ENCODE measurements at places on chromosomes 7 and 10.

- no peak for DNase-seq
These were observed 87.1 kb downstream of the HECW1 start for GRCh38 chr7:43199371-43200160.

DNA sequence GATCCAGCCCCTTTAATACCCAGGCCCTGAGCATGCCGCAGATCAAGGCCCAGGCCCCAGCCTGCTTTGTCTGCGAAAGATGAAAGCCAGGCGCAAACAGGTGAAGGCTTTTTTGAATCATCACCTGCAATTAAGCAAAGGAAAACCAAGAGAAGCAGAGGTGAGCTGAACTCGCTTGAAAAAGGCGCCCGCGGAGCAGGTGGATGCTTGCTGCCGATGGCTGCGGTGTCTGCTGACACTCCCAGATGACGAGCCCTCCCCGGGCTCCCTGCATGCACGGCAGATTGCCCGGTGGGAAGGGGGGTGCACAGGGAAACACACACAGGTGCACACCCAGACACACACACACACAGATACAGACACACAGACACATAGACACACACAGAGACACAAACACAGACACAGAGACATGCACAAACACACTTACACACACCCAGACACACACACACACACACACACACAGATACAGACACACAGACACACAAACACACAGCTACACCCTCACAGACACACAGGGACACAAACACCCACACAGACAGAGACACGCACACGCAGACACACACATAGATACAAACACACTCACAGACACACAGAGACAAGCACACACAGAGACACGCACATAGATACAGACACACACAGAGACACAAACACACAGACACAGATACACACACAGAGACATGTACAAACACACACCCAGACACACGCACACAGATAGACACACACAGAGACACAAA is 142.6 kb upstream of the RNF32 start:
- DNase-seq: no peak

- no peak for DNase-seq
These were observed 18.8 kb downstream of the UNC5B start for GRCh38 chr10:71231206-71231605.

GRCh38 chr10:77717336-77717735 is 79.7 kb upstream of the KCNMA1 start:
- DNase-seq: no peak

- no peak for DNase-seq
These were observed 62.8 kb downstream of the SH3PXD2A start for GRCh38 chr10:103792547-103792946.

- no peak for DNase-seq
These were observed 769.7 kb downstream of the TNS3 start for GRCh38 chr7:46812101-46812675.

- no peak for DNase-seq
These were observed 183.5 kb downstream of the CREB5 start for GRCh38 chr7:28595801-28596200.

- DNase-seq: no peak
These were observed 216.4 kb downstream of the MLLT10 start for GRCh38 chr10:21750424-21750823.

- no peak for DNase-seq
These were observed 3.8 kb downstream of the POLM start for GRCh38 chr7:44078521-44078920.

- DNase-seq: no peak
These were observed 7.3 kb downstream of the ELMO1 start for GRCh38 chr7:37441386-37441760.

DNA sequence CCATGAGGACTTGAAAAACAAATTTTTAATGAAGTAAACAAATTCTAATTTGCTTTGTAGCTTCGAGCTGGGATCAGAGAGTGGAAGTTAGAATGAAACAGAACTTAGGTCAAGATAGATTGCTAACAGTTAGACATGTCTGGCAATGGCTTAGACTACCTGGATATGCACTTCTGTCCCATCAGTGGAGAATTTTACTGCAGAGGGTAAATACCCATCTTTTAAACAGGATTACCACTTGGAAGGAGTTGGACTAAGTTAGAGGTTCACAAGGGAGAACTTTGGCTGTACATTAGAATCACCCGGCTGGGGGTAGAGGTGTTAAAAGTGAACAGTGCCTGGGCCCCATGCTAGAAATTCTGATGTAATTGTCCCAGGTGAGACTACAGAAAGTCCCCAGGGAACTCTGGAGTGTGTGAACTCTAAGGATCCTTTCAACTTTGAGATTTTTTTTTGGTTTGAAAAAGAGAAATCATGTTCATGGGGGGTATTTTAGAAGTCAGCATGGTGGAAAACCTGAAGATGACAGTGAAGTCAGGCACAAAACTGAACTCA is 35.5 kb downstream of the ENTPD1 start:
- DNase-seq: no peak

DNA sequence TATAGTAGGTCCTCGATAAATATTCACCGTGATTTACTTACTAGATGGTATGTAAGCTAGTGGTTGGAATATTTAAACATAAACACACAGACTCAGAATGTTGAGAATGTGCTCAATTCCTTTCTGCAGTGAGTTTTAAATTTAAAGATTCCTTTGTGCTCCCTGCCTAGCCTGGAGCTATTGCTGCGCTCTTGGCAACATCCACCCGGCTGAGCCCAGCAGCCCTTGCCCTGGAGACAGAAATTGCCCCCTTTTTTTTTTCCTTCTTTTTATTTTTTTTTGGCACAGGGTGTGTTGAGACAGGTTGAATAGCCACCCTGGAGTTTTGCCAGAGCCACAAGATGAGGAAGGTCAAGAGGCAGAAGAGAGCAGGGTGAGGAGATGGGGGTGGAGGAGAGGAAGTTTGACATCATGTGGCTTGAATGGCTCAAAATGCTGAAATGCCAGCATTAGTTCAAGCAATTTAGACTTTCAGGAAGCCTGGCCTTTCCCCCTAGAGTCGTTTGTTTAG is 180.8 kb downstream of the PRKCQ start:
- no peak for DNase-seq
